Colonic mucosa (tissue), 4 donors: ENCODE measurements at places on chromosomes 3 and 15.
A peak's percentile ranks its signal among the peaks of the same experiment; 100 is the strongest.

DNA sequence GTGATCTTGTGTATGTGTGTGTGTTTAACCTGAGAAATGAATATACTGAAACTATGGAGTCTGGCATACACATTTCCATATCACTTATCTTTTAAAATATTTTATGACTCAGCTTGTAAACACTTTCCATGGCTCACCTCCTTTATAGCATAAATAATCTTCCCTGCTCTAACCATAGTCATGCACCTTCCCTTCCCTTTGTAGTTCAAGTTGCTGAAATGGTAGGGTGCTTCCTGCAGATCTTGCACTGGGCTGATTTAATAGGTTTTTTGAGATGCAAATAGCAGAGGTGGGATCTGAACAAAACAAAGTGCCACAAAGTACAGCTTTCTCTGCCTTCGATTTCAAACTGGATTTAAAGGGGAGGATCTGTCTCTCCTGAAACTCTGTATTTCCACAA, 712.7 kb upstream of the LMCD1 start:
- no peak for DNase-seq

DNA sequence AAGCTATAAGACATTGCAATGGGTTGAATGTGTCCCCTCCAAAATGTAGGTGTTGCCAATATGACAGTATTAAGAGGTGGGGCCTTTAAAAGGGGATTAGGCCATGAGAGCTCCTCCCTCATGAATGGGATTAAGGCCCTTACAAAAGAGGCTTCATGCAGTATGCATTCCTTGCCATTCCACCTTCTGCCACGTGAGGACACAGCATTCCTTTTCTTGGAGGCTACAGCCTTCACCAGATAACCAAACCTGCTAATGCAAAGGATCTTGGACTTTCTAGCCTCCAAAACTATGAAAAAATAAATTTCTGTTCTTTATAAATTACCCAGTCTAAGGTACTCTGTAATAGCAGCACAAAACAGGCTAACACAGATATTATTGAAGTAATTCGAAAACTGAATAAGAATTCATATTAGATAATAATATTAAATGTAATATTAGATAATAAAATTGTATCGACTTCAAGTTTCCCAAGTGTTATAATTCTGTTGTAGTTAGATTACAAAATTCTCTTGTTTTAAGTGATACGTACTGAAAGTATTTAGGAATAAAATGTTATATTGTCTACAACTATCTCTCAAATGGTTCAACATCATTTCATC, 29.4 kb upstream of the ATP8B4 start:
- peak; percentile 32 for DNase-seq

DNA sequence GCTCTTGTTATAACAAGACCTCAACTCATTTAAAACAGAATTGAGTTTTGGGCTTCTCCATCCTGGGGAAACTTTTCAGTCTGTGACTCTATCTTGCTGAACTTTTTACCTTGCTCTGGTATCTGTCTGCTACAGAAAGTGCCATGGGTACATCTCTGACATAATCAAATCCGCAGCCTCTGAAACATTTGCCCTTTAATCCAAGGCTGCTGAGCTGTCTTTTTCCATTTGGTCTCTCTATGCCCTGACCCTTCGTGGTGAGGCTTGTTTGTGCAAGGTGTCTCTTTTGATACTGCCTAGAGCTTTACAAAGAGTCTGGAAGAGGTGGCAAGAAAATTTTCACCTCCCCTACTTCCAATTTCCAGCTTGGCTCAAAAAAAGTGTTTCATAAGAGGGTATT, 11.3 kb downstream of the TMEM108 start:
- no peak for DNase-seq

DNA sequence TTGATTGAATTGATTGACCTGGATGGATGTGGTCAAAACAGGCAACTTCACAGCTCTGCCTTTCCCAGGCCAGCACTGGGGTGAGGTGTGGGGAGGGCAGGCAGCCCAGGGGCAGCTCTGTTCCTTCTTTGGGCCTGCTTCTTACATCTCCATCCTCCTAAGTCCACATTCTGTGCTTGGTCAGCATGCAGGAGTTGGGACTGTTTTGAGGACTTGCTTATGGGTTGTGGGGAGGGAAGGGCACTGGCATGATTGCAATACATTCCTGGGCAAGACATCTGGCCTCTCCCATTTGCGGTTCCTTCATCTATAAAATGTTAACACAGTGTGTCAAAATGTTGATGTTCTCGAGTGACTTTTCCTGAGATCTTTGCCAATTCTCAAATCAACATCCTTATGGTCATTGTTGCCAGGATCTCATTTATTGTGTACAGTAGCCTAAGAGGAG, 84.1 kb downstream of the ST6GAL1 start:
- DNase-seq = peak; percentile 17

GRCh38 chr3:124878561-124879336, 8.4 kb downstream of the ITGB5 start:
- peak; percentile 29 for DNase-seq

DNA sequence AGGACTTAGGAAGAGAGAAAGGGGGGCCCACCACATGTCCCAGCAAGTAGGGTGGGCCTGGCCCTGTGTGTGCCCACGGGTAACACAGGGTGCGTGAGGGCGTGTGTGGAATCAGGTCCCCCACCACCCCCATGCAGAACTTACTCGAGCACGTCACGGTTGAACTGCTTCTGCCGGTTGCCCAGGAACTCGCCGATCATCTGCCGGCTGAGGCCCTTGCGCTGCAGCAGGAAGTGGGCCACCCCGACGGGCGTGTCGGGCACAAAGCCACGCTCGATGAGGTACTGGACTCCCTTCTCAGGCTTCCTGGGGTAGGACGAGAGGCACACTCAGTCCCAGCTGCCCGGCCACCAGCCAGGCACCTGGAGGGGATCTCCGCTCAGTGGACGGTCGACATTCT, 83.1 kb upstream of the RPL32 start:
- DNase-seq = no peak

GRCh38 chr3:195838714-195839113, 27.0 kb upstream of the MUC4 start:
- no peak for DNase-seq

DNA sequence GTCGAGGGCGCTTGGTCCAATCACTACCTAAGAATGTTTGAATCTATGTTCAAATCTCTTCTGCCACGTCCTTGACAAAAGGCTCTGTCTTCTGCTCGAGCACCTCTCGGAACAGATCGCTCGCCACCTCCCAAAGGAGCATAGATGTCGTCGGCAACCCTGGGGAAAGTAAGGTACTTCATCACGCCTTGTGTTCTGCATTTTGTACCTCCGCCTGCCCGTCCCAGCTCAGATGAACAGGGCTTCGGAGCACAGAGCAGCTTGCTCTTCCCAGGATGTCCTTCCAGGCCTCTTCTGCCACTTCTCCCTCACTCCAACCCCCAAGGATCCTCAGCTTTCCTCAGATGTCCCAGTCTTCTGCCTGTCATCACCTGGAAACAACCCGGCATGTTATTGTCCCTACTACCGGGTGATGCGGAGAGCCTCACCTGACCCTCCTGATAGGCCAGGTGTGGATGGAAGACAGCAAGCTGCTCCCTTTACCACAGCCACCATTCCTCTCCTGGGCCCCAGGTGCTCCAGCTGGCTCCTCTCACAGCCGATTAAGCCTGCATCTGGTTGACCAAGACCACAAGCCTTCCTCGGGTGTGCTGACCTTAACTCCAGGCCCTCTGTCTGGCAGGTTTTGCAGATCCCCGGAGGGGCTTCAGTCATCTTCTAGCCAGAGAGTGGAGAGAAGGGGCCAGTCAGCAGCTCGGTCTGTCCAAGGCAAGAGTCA, 270.5 kb downstream of the FAM43A start:
- no peak for DNase-seq
